Stimulated activated CD4-positive, alpha-beta T cell treated with anti-CD3 and anti-CD28 coated beads, Interleukin-12 subunit alpha, Interleukin-12 subunit beta, amount 100 ng/mL, for 24 hours (primary cell): ENCODE measurements at places on chromosomes 3 and 15.

- DNase-seq = no peak
Observed at GRCh38 chr3:111607240-111607920, 12.2 kb upstream of the ZBED2 start.

DNA sequence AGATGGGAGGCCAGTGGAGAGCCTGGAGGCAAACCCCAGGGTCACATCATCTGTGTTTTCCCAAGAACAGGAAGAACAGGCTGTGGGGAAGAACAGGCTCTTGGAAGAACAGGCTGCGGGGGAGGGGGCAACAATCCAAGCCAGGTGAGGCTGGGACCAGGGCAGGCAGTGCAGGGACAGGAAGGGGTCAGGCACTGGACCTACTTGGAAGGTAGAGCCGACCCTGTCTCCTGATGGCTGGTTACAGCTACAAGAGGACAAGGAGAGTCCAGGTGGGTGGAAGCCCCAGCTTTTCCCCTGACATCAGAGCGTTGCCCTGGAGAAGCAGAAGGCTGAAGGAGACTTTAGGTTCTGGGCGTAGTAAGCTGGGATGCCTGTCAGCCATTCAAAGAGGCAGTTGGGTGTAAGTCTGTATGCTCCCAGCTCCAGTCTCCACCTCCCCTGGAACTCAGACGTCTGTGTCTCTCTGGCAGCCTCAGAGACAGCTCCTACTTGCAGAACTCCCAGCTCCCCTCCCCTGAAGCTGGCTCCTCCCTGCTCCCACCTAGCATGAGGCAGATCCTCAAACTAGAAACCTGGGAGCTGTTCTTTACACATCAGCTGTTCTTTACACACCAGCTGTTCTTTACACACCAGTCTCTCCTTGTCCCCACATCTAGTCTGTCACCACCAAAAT, 130.9 kb downstream of the DNAJB8 start:
- no peak for DNase-seq

GRCh38 chr15:65632780-65633375, 11.1 kb downstream of the SLC24A1 start:
- no peak for DNase-seq

- no peak for DNase-seq
Observed at GRCh38 chr3:106288781-106289180, 420.0 kb upstream of the CBLB start.

DNA sequence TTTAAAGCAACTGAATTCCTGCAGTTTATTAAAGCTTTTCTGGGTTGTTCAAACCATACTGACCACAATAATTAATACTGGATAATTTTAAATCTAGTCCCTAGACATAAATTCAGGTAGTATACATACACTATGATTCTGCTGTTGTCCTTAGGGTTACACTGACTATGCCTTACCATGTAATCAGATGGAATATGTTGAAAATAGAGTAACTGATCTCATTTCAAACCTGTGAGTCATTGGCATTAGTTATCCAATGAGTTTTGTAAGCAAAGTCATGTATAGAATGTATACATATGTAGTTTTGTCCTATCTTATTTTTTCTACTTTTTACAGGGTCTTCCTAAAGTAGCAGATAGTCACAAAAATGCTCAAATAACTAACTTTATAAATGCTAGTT, 517.1 kb upstream of the CCDC54 start:
- no peak for DNase-seq

DNA sequence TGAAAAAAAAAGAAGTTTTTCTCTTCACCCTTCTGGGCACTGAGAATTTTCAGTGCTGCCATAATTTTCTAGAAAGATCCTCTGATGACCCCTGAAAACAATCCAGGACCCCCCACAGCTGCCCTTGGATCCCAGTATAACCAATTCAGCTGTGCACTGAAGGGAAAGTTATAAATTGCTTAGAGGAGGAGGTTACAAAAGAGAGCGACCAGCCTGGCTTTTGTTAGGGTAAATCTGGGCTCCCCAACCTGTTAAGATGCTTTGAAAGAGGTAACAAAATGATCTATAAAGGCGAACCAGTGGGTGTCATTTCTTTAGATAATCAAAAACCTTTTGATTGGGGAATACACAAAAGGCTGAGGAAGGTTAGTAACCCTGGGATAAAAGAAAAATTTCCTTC, 407.9 kb upstream of the ATP11B start:
- DNase-seq = no peak

DNA sequence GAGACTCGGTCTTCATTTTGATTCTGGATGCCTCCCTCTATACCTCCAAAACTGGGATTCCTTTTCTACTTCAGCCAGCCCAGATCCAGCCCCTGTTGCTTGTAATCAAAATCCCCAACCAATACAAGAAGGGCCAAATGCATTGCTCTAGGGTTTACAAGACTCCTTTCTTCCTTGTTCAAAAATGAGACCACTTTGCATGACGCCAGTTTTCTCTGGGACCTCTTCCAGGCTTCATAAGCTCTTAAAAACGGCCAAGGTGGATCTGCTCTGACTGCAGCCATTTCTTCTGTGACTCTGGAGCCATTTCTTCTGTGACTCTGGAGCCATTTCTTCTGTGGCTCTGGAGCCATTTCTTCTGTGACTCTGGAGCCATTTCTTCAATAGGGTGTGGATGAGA, 71.9 kb downstream of the ADAMTS17 start:
- no peak for DNase-seq

DNA sequence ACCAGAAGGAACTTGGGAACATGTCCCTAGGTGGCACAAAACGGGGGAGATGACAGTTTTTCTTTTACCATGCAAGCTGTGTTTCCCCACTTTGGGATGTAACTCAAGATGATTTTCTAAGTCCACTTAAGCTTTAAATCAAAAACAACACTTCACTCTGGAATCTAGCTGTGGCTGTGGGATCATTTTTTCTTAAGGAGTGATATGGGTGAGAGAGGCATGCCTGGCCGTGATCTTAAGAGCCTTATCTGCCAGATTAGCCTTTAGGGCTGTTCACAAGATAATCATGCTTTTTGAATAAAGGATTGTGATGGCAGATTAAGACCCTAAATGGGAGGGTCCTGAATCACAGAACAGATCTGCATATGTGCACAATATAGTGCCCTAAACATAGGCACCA, 384.8 kb upstream of the SEMA6D start:
- no peak for DNase-seq
